ENCODE measurements at places on chromosomes 4 and X.

- DNase-seq = no peak
Measured at GRCh38 chr4:134780244-134780643, 578.7 kb upstream of the PABPC4L start.

DNA sequence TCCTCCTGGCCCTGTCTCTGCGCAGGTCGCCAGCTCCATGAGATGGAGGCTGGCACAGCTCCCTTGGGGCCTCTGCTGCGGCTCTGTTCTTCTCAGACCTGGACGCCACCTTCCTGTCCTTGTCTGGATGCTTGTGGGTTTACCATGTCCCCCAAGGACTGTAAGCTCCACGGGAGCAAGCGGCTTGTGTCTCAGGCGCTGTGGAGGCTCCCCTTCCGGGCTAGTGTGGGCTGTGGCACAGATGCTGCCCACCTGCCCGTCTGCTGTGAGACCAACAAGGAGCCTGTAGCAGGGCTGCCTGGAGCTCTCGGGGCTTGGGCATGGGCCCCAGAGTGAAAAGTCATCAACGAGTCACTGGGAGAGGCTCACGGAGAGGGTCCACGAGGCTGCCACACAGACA, 25.2 kb downstream of the NAT8L start:
- DNase-seq = no peak

GRCh38 chrX:69221239-69222102, 56.2 kb upstream of the PJA1 start:
- DNase-seq = no peak

GRCh38 chrX:68763481-68763880, 65.3 kb upstream of the EFNB1 start:
- DNase-seq = no peak

- DNase-seq = peak; percentile 65
Measured at GRCh38 chr4:170089668-170090351, at the start of gene AADAT. Gene AADAT, minus strand, starts transcription at chr4:170089956. Its CDS starts 266 bp downstream, at chr4:170089690.
